NCI-H524 treated with DMSO at 0.1 percent for 48 hours (cell line): ENCODE measurements at places on chromosomes 2 and 18.

- DNase-seq = no peak
Measured at GRCh38 chr2:70886541-70886987, 49.1 kb upstream of the ATP6V1B1 start.

GRCh38 chr18:75211002-75211621 is 515 bp downstream of the TSHZ1 start:
- DNase-seq = no peak

DNA sequence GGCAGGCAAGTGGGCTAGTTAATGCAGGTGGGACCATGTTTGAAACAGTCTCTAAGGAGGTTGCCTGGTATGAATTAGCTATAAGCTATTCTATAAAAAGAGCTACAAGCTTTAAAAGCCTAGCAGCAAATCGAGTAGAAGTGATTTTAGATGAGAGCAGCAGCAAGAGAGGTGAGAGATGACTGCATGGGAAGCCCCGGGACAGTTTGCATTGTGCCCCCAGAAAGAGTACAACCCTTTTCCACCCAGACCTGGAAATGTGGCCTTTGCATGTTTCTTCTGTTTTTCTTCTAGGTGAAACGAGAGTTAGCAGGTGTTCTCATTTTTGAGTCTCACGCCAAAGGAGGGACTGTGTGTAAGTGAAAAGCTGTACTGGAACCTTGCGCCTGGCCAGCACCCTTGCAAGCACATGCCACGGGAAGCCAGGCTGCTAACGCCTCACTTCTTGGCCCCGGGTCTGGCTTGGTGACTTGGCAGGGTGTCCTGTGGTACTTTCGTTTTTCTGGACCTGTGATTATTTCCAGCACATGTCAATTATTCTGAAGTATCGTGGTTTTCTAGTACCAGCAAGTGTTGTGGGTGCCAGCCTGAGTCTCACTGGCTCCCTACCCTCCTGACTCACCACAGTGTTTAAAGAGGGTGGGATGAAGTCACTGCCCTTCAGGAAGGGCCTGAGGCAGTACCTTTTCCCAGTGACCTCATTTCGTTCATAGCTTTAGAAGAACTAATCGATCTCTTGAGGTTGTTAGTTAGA is 90.3 kb upstream of the MAP3K20 start:
- no peak for DNase-seq

DNA sequence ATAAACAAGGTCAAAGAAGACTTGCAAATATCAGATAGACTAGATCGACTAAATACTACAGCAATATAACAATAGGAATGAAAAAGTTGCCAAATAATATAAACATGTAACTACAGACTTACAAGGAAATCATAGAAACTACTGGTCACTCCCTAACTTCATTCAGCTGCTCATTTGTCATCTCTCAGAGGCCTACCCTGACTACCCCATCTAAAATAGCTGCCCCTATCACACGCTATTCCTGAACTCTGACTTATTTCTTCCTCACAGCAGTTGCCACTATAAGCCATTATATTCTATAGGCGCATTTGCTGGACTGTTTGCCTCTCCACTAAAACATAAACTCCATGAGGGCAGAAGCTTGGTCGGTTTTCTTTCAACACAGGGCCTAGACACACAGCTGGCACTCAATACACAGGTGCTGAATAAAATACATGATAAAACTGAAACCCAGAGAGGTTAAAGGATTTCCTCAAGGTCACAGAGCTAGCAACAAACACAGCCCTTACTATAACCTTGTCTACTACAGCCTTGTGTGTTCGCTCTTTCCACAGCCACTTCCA is 1.8 kb downstream of the STRN start:
- DNase-seq = no peak

GRCh38 chr18:62688743-62689317 is 26.5 kb upstream of the PHLPP1 start:
- DNase-seq = no peak

DNA sequence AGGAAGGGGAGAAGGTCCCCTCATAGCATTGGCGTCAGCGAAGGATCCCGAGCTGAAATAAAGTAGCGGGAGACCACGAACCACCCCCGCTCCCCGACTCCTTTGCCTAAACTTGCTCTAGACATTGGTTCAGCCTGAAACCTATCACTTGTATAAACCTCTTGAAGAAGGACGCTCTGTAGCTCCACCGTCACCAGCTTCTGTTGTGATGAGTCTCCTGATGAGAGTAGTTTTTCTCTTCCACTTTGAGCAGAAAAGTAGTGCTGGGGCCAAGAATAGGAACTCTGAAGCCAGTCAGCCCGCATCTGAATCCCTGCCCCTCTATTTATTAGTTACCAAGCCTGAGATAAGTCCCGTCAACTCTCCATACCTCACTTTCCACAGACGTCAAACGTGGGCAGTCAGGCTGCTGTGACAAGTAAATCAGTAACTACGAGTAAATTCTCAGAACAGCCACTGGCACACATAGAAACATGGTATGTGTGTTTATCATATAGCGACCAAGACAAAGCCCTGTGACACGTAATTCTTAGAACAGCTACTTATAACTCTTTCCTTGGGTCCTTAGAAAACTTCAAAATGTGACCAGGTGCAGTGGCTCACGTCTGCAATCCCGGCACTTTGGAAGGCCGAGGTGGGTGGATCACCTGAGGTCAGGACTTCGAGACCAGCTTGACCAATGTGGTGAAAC is 61.7 kb downstream of the CD226 start:
- DNase-seq = no peak

DNA sequence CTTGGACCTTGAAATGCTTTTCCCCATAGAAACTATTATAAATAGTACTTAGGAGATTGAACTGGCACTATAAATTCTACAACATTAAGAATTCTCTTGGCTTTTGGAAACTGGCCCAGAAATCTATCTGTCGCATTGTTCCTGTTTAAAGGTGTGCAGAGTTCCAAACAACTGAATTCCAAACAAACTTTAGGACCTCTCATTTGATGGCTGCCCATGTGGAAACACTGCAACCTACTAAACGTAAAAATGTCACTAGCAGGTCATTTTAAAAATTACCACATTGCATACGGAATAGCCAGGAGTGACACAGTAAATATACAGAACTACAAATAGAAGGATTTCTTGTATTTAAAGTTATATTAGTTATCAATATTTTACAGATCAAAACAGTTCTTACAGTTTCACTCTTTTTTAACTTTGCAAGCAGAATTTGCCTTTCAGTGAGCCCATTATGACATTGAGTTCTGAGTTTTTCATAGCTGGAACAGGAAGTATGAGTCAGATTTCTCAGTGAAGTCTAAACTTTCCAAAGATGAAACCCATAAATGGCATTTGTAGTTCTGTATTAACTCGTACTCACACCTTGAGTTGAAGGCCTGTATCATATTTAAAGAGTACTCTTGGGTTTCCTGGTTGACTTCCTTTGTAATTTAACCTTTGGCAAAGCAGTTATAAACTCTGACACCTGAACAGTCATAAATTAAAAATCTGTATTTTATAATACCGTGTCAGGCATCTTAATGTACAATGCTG is 142.3 kb upstream of the BOD1L2 start:
- no peak for DNase-seq

GRCh38 chr2:30645081-30645744 is 162.0 kb downstream of the CAPN13 start:
- DNase-seq = no peak

- DNase-seq = no peak
Measured at GRCh38 chr2:3665886-3666612, 8.0 kb downstream of the ALLC start.

DNA sequence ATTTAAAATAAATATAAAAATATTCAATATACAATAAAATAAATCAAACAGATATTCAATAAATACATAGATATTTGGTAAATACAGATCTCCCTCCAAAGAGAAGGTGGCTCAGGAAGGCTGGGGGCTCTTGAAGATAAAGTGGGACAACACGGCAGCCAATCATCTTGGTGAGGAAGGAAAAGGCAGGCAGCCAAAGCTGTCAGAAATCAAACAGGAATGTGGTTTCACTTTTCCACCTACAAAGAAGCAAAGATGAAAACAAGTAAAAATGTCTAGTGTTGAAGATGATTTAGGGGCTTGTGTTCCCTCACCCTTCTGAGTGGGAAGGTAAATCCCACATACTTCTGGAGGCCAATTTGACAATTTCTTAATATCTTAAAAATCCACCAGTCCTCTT is 85.7 kb downstream of the B3GNT2 start:
- no peak for DNase-seq

GRCh38 chr2:180979749-180980105 is 678 bp upstream of the UBE2E3 start:
- DNase-seq = no peak

DNA sequence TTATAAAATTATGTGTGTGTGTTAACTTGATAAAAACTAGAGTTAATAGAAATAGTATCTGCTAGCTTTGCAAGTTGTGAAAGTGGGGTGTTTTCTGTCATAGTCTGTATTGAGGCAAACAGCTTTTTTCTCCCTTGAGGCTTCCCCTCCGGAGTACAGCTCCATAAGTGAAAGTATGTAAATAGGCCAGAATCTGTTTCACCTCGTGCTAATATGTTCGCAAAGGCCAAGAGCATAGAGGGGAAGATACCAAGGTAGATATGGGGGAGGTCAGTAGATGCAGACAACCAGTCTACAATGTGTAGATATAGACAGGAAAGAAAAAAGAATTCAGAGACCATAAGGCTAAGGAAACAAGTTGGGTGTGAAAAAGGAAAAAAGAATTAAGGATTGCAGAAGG is 72.9 kb downstream of the PTRHD1 start:
- no peak for DNase-seq

- DNase-seq = no peak
Measured at GRCh38 chr2:74003494-74004211, 18.9 kb downstream of the TET3 start.

DNA sequence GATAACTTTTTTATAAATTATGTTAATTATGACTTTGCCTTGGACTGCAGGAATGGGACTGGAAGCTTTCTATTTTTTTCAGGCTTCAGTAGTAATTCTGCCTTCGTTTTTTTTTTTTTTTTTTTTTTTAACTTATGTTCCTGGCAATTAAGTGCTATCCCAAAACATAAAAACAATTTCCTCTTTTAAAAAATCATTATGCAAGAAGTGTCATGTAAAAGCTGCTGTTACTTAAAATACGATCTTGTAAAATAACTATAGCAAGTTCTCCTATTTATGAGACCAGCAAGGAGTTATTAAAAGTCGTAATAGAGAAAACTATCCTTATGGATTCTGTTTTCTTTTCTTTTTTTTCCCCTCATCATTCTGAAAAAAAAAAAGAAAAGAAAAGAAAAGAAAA is 301.6 kb upstream of the FBXO11 start:
- DNase-seq = no peak

GRCh38 chr2:178227187-178227586 is 32.9 kb downstream of the OSBPL6 start:
- DNase-seq = no peak

GRCh38 chr2:3184167-3184566 is 193.5 kb downstream of the EIPR1 start:
- DNase-seq = no peak

- DNase-seq = no peak
Measured at GRCh38 chr2:14220101-14220500, 412.4 kb upstream of the LRATD1 start.

- no peak for DNase-seq
Measured at GRCh38 chr2:143482316-143482715, 353.1 kb downstream of the ARHGAP15 start.

- peak; percentile 22 for DNase-seq
Measured at GRCh38 chr2:191566344-191566743, 111.6 kb upstream of the NABP1 start.

DNA sequence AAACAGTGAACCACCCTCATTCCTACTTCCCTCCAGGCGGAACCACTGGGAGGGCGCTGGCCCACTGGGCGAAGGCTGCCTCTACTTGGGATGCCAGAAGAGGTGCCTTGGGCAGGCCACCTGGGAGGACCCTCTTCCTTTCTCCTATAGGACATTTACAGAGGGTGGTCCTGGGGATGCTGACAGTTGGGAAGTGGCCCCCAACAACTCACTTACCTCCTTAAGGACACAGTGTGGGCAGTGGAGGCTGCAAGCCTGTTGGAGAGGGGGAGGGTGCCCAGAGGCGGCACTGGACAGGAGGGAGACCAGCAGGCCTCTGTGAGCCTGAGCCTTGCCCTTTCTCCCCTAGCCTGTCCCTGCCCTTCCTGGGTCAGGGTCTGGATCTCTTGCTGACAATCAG is 346.4 kb upstream of the HS6ST1 start:
- DNase-seq = no peak

DNA sequence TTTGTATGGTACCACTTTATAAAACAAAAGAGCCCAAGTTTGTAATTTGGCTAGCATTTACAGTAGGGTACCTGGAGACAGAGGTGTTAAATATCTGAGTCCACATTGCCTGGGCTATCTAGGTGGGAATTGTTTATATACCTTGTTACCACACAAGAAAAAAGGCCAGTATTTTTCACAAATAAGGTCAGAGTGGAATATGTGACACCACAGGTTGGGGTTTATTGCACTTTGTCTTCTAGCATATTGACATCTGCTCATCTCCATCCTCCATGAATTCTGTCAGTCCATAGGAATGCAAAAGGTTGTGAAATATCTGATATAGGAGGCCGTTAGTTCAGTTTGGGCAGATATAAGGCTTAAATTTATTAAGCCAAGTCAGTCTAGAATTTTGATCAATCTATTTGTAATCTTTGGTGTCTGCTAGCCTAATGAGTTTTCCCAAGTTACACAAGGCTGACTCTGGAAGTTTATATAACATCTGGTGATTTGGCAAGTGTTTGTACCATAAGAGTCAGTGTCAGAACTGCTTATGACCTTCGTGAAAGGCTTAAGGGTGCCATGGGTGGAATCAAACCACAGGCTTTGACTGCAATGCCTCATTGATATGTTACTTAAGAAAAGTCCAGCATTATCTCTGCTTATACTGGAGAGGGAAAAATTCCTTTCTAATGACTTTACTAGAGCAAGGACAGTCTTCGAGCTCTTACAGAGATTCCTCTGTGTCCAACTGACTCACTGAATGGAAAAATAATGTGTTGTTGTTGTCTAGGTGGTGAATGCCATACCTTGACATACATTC is 11.3 kb upstream of the DPP4 start:
- no peak for DNase-seq

- no peak for DNase-seq
Measured at GRCh38 chr2:217171874-217172273, 312.0 kb upstream of the TNP1 start.

- DNase-seq = no peak
Measured at GRCh38 chr2:84896567-84896966, 8.9 kb upstream of the TMSB10 start.

DNA sequence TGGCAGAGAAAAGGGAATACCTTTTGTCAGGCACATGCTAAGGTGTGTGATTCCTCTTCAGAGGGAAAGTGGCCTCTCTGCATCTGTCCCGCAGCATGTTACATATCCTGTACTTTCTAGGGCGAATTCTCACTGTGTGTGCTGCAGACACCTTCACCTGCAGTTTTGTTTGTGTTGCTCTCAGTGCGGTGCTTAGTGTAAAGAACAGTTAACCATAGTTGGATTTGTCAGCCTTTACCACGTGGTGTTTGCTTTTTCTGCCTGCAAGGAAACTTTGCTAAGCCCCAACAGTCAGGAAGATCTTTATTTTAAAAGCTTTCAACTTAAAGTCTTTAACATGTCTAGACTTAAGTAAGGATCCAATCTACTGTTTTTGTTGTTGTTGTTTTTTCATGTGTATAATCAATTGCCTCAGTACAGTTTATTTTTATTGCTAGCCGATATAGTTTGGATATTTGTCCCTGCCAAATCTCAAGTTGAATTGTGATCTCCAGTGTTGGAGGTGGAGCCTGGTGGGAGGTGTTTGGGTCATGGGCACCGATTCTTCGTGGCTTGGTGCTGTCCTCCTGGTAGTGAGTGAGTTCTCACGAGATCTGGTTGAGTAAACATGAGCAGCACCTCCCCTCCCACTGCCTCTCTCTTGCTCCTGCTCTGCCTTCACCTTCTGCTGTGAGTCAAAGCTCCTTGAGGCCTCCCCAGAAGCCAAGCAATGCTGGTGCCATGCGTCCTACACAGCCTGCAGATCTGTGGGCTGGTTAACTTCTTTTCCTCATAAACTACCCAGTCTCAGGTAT is 90.6 kb downstream of the SNTG2 start:
- no peak for DNase-seq
